ENCODE measurements at places on chromosomes 7 and 10.

- DNase-seq: no peak
Measured at GRCh38 chr7:116232920-116233319, 22.6 kb downstream of the TES start.

- DNase-seq: no peak
Measured at GRCh38 chr10:114810926-114811325, 10.7 kb upstream of the FHIP2A start.

- DNase-seq: peak; percentile 29
Measured at GRCh38 chr7:371119-371778, 81.3 kb downstream of the FOXL3 start.

GRCh38 chr10:88390041-88390440 lies 193.1 kb downstream of the RNLS start:
- DNase-seq: no peak

DNA sequence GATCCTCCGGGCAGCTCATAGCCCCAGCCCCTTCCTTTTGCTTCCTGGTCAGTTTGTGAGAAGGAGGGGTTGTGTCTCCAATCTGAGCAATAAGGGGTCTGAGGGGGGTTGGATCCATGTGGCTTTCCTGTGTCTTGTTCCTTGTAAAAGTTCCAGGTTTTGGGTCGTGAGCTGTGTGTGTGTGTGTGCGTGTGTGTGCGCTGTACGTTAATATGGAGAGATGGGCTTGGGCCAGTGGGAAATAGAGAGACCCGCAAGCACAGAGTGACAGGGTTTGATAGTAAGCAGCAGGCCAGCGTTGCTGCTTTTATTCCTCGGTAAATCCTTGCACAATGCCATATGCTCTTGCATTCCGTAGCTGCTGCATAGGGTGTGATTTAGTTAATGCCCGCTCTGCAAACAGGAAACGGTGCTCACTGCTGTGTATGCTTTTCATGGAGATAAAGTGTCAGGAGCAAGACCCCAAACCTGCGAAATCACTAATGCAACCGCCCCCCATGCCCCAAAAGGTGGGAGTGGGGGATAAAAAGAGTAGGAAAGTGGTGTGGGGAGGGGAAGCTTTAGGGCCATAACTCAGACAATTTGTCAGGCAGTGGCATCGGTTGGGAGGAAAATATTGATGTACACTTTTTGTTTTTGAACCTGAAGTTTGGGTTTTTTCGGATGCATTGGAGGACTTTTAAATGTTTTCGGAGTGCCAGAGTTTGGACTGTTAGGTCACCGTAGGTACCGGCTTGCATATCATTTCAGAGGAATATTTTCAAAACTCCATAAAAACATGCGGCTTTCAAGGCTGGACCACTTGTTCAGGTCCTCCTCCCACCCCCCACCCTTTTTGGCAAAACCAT lies 108.7 kb downstream of the TCF7L2 start:
- no peak for DNase-seq

- no peak for DNase-seq
Measured at GRCh38 chr10:58393317-58393716, 8.1 kb downstream of the TFAM start.

GRCh38 chr7:111192614-111193413 lies 101.9 kb downstream of the LRRN3 start:
- no peak for DNase-seq

- no peak for DNase-seq
Measured at GRCh38 chr7:16900209-16900768, 18.5 kb upstream of the AGR3 start.

- DNase-seq: no peak
Measured at GRCh38 chr7:139813151-139813550, 15.9 kb upstream of the TBXAS1 start.

DNA sequence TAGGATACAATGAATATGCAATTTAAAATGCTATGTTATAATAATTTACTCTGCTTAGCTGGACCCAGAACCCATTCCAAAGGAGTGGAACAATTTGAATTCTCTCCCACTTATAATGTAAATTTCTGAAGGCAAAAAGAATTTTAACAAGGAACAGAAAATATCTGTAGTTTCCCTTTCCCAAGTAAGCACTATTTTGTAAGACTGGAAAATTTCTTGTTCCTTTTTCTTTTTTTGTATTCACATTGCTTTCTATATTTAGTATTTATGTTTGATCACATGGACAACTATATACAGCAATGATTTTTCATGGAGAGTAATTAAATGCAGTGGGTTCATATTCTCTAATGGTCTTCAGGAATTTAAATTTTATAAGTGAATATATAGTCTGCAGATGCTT lies 127.4 kb downstream of the GPR85 start:
- no peak for DNase-seq

DNA sequence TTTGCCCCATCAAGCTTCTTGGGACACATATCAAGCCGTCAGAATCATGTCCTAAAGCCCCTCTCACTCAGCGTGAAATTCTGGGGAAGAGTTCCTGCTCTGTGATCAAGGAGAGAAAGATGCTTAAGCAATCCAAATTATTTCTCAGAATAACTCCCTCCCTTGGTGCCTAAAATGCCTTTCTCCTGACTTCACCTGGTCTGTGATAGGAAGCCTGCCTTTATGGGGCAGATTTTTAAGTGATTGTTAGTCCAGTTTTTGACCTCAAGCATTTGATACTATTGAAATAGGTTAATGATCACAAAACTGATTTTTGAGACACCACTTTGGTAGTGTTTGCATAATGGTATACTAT lies 76.4 kb upstream of the MAGI2 start:
- DNase-seq: no peak

DNA sequence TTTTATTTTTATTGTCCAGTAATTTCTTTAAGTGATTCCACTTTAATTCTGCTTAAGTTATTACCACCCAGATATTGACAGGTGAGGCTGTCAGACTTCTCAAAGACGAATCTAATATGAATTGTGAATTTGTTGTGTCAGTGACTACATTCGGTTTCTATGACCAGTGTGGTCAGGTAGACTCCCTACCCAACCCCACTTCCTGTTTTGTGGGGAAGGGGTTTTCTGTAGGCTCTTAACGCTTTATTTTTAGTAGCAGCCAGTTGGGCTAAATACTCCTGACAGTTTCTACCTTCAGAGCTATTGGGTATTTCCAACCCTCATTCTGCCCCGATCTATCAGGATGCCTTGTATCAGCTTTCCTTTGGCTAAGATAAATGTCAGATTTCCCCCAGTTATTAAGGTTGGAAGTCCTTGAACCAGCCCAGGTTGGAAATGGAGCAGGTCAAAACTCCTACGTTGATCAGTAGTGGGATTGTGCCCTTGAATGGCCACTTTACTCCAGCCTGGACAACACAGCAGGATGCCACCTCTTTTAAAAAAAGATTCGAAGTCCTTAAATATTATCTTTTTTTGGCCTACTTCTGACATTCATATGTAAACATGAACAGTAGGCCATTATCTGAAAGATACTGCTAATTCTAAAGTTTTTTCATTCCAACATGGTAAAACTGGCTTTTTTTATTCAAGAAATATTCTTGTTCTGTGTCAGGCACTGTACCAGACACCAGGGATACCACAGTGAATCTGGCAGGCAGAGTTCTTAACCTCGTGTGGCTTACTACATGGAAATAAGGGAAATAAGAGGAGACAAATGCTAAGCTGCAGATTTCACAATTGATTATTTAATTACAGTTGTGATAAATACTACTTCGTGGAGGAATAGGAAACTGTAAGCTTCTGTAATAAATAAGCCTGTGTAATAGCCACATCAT lies 133.3 kb upstream of the SAMD8 start:
- no peak for DNase-seq

- no peak for DNase-seq
Measured at GRCh38 chr7:99713995-99714570, 20.9 kb downstream of the CYP3A7 start.

GRCh38 chr7:47818796-47819606 lies 129.3 kb downstream of the PKD1L1 start:
- DNase-seq: peak; percentile 80

DNA sequence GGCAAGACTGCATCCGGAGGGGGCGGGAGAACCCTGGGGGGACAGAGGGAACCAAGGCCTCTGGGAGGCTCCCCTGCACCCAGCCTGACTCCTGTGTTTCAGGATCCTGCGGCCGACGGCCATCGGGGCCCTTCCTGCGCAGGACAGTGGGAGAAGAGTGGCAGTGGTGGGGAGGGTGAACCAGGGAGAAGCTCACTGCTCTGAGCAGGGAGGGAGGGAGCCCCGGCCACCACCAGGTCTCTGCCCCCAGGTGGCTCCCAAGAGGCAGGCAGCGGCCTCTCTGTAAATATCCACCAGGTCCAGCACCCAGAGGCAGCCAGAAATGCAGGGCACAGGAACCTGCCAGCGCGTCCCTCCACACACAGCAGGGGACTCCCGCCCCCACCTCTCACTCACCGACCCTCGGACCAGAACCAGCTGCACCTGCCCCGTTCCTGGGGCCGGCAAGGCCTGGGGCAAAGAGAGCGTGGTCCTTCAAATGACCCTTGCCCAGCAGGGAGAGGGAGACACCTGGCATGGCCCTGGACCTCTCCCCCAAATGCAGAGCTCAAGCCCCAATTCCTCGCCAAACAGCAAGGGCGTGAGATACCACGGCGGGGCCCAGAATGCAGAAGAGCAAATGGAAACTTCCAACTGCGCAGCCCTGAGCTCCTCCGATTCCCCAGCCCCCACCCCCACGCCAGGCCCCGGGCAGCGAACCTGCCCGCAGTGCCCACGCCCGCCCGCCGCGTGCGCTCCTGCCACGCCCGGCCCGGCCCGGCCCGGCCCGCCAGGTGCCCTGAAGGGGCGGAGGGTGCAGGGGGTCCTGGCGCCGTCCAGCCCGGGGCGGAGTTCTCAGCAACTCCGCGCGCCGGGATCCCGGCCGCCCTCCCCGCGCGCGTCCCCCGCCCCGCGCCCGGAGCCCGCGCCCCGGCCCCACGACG lies 805 bp downstream of the RASGEF1A start:
- DNase-seq: no peak

GRCh38 chr10:137031-137430 lies 1.8 kb downstream of the ZMYND11 start:
- no peak for DNase-seq

DNA sequence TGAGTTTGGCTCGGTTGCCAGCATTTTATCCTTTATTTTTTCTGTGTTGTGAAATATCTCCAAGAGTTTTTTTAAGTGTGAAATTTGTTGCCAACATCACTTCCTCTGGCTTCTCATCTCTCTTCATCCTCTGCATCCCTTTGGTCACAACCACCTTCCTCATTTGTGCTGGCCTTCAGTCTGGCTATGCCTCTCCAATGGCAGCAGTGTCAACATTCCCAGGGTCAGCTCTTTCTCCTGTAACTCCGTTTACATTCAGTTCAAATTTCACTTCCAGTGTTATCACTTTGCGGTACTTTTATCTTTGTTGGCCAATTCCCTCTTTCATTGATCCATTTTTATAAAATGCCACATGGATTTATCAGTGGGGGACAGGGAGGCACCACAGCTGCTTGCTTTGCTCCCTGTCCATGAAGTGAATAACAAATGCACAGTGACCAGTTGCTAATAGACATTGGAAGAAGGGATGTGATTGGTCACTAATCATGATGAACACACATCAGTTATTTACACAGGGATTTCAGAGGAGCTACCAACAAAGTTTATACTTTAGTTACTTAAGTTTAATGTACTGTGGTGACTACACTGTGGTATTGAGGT lies 311.4 kb upstream of the LRGUK start:
- no peak for DNase-seq

DNA sequence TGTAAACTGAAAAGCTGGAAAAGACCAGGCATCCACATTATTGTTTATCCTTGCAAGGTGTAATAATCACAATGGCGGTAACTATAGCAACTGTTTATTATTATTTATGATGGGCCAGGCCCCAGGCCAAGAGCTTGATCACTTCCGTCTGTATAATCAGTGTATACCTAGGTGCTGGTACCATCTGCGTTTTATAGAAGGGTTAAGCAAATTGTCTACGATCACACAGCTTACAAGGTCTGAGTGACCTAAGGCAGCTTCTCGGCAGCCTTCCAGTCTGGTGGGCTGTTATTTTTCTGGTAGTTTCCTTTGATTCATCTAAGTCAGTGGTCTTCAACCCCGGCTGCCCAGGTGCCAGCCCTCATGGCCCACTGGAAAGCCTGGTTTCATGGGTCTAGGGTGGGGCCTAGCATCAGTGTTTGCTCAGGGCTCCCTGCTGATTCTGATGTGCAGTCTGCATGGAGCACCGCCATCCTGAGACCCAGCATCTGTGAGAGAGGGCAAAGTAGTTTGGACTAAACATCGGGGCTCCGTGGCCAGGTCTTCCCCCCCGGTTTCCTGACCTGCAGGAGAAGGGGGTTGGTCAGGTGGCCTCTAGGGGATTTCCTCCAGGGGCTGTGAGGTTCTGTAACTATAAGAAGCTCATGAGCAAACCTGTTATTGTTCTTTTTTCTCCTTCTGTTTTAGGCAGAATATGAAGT lies 146.4 kb downstream of the RGS10 start:
- no peak for DNase-seq

DNA sequence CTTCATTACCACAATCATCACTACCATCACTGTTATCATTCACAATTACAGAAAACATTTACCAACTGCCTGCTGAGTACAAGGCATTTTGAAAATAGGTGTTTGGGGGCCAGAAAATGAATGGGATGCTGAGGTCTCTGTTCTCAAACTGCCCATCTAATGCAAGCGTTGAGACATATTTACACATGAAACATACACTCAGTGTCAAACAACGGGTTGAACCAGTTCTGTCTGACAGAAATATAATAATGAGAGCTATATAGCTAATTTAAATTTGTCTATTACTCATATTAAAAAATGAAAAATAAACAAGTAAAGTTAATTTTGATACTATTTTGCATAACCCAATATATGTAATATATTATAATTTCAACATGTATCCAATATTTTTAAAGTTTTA lies 303.1 kb downstream of the KCNMA1 start:
- DNase-seq: no peak

DNA sequence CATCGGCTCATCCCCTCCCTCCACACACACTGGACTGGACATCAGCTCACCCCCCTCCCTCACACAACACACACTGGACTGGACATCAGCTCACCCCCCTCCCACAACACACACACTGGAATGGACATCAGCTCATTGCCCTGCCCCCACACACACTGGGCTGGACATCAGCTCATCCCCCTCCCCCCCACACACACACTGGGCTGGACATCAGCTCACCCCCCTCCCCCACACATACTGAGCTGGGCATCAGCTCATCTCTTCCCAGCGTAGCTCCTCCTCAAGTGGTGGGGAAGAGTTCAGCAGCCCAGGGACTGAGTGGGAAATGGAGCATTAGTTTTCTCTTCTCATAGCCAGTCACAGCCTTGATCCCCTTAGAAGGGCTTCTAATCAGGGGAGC lies 58.1 kb upstream of the WDR11 start:
- no peak for DNase-seq

DNA sequence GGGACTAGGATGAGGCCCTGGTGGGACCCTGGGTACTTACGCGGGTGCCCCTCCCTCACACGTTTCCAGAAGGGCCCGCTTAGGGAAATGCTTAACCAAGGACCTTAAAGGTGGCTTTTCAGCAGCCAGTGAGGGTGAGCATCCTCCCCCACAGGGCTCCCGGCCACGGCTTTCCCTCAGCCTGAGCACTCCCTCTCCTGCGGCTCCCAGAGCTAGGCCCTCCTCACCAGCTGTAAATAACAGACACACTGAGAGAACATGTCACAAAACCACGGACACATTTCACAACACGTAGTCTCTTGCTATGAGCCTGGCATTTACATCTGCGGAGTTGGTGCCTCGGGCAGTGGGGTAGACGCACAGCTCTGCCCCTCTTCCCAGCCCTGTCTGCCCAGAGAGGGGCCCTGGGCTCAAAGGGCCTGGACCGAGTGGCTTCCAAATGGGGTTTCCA lies 25.2 kb downstream of the GRID1 start:
- peak; percentile 13 for DNase-seq

- no peak for DNase-seq
Measured at GRCh38 chr7:82375713-82376112, 67.9 kb downstream of the CACNA2D1 start.

All from left hindlimb (tissue), 1 donor.